ENCODE measurements at places on chromosomes 12 and 14.
A peak's percentile ranks its signal among the peaks of the same experiment; 100 is the strongest.

DNA sequence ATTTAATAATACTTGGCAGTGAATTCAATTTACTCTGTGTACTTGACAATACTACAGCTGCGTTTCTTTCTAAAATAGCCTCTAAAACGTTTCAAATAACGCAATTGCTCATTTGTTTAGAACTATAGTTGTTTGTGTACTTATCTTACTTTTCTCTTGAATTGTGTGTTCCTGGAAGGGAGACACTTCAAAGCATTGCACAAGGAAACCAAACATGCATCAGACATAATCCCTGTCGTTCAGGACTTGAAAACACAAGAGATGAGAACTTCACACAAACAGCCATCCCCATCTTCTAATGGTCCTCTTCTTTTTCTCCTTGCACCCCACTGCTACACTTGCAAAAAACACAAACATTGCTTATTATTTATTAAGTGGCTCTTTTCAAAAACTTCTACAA, 38.5 kb downstream of the PTGER2 start:
- DNase-seq = no peak

DNA sequence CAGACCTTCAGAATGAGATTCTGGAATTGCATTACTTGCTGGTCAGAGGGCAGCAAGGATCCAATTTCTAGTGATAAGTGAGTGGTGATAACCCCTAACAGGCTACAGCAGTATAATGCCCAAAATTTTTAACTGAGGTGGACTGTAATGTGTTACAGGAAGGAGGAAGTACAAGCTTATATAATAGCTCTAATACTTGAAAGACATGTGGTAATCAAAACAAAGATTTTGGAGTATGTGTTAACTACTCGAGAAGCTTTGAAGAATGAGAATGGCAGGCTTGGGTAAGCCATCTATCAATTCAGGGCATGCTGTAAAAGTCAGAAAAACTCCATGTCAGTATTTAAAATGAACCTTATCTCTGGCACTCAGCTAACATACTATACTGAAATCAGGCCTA, 70.5 kb downstream of the ANKS1B start:
- DNase-seq = no peak

- DNase-seq = no peak
These were observed 4.9 kb upstream of the AP1G2 start for GRCh38 chr14:23572524-23572828.

- no peak for DNase-seq
These were observed 209.7 kb downstream of the ATXN7L3B start for GRCh38 chr12:74747305-74747704.

DNA sequence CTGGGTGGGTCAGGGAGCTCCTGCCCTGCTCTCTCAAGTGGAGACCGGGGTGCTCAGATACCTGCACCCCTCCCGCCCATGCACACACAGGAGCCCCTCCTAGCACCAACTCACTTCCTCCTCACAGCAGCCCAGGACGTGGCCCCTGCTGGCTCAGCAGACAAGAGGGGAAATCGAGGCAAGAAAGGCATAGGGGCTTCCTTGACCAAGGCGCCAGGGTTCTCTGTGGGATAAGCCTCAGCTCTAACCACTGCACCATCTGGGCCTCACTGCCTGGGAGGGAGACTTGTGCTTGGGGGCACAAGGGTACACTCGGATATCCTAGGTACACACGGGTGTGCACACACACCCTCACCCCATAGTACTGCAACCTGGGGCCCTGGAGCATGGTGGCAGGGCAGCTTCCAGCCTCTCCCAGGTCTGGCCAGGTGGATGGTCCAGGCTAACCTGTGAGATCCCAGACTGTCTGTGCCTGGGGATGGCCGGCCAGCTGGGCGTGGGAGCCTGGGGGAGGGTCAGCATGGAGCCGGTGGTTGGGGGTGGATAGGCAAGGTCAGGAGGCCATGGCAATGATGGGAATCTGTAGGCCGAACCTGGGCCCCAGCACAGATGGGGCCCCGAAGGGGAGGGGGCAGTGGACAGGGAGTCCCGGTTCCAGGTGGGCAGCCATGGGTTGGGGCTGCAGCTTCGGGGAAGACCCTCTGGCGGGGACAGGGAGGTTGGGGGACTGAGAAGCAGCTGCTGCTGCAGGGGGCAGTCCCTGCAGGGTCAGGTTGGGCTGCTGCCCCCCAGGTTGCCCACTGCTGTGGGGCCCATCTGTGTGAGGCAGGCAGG, 312.4 kb downstream of the TMEM121 start:
- no peak for DNase-seq

DNA sequence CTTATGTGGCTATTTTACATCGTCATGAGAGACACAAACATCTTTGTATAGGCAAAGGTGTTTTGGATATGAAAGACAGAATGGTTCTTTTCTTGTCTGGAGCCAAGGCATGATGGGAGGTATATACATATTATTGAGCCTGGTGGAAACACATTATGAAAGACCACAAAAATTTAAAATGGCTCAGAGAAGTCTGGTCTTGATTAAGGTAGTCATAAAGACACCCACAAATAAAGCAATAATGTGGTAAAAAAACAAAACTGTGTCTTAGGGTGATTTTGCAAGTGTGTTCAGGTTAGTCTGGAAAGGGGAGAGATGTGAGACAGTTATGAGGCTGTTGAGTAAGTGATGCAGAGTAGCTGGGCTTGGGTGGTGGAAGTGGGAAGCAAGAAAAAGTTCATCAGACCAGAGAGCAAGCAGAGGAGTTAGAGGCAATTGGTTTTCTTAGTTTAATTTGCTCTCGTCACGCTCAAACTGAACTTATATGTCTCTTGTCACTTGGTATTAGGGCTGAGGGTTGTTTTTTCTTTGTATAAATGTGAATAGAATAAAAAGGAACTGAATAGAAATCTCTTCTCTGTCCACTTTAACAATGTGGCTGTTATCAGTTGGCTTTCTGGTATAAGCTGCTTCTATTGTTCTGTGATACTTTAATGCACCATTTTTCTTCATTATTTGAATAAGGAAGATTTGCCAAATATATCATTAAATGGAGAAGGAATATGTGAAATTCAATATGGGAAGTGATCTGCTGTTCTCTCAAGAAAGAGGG, 115.0 kb downstream of the AKAP6 start:
- no peak for DNase-seq

DNA sequence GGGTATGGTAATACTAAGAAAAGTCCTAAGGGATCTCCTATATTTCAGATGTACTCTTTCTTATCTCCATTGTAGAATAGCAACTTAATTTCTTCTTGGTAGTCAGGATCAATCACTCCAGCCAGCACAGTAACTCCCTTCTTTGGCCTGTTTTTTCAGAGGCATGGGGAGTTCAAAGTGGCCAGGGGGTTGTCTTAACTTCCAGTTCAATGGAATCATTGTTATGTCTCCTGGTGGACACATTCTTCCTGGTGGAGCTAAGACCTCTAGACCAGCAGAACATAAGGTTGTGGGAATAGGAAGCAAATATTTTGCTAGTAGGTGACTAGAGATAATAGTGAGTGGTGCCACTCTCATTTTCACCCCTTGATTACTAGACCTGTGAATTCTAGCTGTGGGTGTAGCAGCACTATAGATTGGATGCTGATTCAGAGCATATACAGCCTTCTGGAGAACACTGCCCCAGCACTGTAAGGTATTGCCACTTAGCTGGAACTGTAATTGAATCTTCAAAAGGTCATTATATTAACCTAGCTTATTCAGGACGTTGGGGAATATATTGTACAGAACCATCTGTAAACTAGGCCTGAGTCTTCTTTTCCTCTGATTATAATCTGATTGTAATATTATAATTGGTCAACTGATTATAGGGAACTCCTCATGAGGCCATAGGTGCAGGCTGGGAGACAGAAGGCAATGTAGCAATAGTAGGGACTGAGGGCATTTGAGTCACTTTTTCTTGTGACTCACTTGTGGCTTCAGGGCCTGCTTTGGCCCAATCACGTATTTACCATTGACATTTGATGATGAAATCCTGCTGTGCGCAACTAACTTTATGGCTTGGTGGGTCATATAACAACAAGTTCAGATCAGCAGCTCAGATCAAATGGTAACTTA, 60.2 kb upstream of the ATP2B1 start:
- DNase-seq = no peak

GRCh38 chr12:111605911-111606766, 7.0 kb upstream of the ATXN2 start:
- no peak for DNase-seq

DNA sequence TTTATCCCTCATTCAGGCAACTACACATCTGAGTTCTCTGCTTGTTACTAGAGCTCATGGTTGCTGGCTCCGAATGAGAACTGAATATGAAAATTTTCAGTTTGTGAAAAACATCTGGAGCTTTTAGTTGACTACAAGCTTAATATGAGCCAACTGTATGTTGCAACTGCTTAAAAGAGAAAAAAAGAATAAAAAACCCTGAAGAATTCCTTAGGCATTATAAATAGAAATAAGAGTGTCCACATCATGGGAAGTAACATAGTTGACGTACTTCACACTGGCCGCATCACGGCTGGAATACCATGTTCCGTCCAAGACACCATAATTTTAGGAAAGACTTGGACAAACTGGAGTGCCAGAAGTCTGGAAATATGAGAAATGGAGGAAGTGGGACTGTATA, 57.9 kb downstream of the PDE3A start:
- no peak for DNase-seq

- no peak for DNase-seq
These were observed 28.2 kb downstream of the ST8SIA1 start for GRCh38 chr12:22306311-22306710.

GRCh38 chr14:70785556-70785955, 23.8 kb downstream of the MAP3K9 start:
- no peak for DNase-seq

GRCh38 chr14:104886690-104887622, 21.9 kb downstream of the CEP170B start:
- no peak for DNase-seq

- DNase-seq = no peak
These were observed 62.2 kb downstream of the TBX5 start for GRCh38 chr12:114343585-114344302.

DNA sequence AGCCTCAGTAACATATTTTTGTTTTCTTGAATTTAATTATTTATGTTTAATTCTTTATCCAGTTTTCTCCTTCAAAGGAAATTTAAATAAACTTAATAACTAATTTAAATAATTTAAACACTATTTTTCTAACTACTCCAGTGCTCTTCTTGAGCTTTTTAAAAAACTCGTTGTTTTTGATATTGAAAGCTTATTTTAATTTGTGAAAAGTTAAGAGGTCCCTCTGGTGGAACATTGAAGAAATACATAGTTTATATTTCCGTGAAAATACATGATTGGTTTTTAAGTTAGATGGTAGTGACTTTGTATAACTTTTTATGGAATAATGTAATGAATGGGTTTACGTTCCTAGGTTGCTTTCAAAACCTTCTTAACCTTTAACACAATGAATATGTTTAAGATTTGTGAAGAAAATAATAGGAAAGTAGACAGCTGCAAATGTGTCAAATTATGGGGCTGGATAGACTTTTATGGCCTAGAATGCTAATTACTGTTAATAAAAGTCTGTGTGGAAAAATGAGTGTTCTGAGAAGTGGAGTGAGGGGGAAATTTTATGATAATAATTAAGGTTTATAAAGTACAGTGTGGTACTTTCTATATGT, 45.9 kb upstream of the MSRB3 start:
- no peak for DNase-seq

DNA sequence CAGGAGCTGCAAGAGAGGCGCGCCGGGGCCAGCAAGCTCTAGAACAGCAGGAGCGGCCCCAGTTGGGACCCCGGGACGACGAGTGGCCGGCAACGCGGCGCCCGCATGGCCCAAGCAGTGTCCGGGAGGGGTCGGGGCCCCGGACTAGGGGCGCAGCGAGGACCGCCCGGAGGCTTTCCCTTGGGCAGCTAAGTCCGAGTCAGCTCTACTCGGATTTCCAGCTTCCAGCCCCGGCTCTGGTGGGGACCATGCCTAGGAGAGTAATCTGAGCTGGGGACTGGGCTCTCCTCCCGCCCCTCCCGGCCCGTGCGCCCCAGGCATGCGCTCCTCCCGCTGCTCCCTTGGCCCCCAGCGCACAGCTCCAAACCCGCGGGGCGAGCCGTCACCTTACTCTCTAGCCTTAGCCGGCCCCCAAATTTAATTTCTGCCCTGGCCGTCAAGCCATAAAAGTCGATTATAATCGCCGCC, 41.6 kb upstream of the CAPRIN2 start:
- no peak for DNase-seq

DNA sequence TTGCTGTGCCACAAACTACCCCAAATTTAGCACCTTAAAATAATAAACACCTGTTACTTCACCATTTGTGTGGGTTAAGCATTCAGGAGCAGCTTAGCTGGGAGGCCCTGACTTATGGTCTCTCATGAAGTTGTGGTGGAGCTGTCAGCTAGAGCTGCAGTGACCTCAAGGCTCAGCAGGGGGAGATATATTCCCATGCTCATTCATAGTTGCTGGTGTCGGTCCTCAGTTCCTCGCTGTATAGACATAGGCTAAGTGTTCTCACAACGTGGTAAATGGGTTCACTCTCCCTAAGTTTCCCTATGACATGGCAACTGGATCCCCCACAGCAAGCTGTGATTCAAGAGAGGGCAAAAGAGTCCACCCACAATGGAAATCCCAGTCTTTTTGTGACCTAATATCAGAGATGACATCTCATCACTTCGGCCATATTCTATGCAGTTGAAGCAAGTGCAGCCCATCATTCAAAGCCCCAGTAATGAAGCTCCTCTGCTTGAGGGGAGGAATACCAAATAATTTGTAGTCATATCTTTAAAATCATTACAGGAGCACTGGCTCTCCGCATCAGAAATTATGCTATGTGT, 41.1 kb downstream of the PRB3 start:
- peak; percentile 1 for DNase-seq

DNA sequence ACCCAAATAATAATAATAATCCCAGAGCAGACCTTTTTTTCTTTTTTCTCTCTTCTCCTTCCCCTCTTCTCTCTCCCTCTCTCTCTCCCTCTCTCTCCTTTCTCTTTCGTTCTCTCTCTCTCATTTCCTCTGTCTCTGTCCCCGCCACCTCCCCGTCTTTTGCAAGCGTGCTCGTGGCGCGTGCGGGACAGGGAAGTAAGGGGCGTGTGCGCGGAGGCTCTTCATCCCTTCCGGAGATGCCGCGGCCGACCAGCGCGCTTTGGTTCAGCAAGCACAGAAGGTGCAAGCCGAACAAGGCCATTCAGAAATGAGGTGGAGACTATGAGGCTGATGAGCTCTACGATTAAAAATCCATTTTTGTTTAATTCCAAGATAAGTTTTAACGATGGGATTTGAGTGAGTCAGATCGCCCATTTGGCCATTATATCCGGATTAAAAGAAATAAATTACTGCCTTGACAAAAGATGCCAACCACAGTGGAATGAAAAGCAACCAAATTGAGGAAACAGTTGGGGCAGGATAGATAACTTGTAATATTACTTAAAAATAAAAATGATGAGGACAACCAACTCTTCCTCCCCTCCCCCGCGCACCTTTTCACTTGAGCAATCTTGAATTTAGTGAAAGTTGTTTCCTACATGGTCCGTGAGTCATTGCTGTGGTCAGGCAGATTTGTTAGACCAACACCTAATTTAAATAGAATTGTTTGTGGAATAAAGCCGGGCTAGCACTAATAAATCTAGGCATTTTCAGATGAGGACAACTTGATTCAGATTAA, 1.2 kb upstream of the AMIGO2 start:
- no peak for DNase-seq

GRCh38 chr14:20719777-20720176, 25.9 kb upstream of the EDDM3A start:
- no peak for DNase-seq

- no peak for DNase-seq
These were observed 158.2 kb upstream of the NTF3 start for GRCh38 chr12:5273709-5274108.

GRCh38 chr12:129193263-129193871, 340.1 kb downstream of the GLT1D1 start:
- DNase-seq = no peak

GRCh38 chr12:1628666-1629337, at the start of gene WNT5B:
Gene WNT5B (plus strand): TSS chr12:1629231. CDS start chr12:1631355, 2,124 bp downstream.
- no peak for DNase-seq
